ENCODE measurements at places on chromosomes 2 and 18. TPM values are rescaled to one million over a fixed set of nuclear protein-coding genes. Genes with fewer than 3 reads are reported as not detected.

EFHD1 gene
- 1.1 TPM for total RNA-seq

CHRND gene
- not detected for total RNA-seq

ARHGAP15 gene
- not detected for total RNA-seq

TMEM198 gene
- 1.3 TPM for total RNA-seq

C2orf15 gene
- not detected for total RNA-seq

PMAIP1 gene
- 1.9 TPM for total RNA-seq

PPM1B gene
- total RNA-seq = 58.6 TPM

FASTKD1 gene
- 15.1 TPM for total RNA-seq

ABHD1 gene
- total RNA-seq = not detected

CIAO1 gene
- total RNA-seq = 60.1 TPM

TNFRSF11A gene
- 1.5 TPM for total RNA-seq

PLGLB1 gene
- 0.26 TPM for total RNA-seq

MC5R gene
- total RNA-seq = not detected

EVA1A gene
- total RNA-seq = 29.3 TPM

SERPINB11 gene
- total RNA-seq = not detected

AMER3 gene
- total RNA-seq = not detected

PROM2 gene
- 0.19 TPM for total RNA-seq

PDE1A gene
- total RNA-seq = 95.7 TPM

C2orf74 gene
- 29.7 TPM for total RNA-seq

GBX2 gene
- total RNA-seq = not detected

IL36RN gene
- not detected for total RNA-seq

CDH7 gene
- not detected for total RNA-seq

OR6B2 gene
- not detected for total RNA-seq

GKN2 gene
- not detected for total RNA-seq

FEV gene
- not detected for total RNA-seq

OR6B3 gene
- not detected for total RNA-seq

SLC38A11 gene
- not detected for total RNA-seq

SPEG gene
- total RNA-seq = 11.1 TPM

PRSS56 gene
- total RNA-seq = not detected

Data from aortic smooth muscle cell (primary cell).